BJ (cell line): ENCODE measurements at places on chromosomes 3 and 15.

GRCh38 chr15:64948916-64949315 is 37.2 kb downstream of the ANKDD1A start:
- DNase-seq, result no peak

- no peak for DNase-seq
Observed at GRCh38 chr3:54372232-54372631, 249.9 kb downstream of the CACNA2D3 start.

GRCh38 chr3:142495103-142495502 is 47.3 kb upstream of the XRN1 start:
- no peak for DNase-seq

GRCh38 chr3:61414456-61414855 is 146.9 kb upstream of the PTPRG start:
- no peak for DNase-seq

DNA sequence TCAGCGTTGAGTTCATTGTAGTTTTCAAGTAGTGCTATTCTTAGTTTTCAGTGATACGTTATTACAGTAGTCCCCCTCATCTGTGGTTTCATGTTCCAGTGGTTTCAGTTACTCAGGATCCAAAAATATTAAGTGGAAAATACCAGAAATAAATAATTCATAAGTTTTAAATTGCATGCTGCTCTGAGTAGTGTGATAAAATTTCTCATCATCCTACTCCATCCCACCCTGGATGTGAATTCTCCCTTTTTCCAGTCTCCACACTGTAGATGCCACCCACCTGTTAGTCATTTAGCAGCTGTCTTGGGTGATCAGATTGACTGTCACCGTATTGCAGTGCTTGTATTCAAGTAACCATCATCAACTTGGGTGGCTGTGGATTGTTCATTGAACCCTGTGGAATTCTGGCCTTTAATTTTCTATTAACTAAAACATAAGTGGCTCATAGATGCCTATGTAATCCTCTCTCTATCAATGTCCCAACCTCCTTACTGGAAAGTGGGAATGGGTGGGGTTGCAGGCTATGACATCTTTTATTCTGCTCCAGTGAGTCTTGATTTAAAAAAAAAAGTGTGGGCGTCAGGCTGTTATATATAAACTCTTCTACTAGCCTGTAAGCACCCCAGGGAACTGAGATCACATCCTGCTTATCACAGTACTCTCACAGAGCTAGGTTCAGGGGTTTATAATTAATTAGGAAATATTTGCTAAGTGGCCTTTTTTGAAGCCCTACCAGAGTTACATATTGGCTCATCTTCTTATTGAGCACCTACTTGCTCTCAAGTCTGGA is 97.5 kb downstream of the CFAP20DC start:
- no peak for DNase-seq
